Hematopoietic multipotent progenitor cell treated with erythropoietin and hydrocortisone succinate and interleukin-3 and kit ligand, for 6 days (in vitro differentiated cells): ENCODE measurements at places on chromosomes 4 and X.

DNA sequence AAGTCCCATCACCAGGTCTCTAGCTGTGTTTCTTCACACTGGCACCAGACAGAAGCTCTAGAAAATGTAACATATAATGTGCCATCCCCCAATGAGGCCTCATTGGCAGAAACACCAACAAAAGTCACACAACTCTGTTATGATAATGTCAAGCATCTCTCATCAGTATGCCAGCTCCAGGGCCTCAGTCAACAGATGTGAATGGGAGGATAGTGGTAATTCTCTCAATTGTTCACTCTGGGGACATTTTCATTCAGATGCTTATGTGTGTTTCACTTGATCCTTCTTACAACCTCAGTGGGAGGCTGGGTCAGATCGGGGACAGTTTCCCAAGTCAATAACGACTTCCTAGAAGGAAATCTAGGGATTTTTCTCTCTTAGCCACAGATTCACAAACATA, 57.5 kb upstream of the SCOC start:
- DNase-seq: no peak

DNA sequence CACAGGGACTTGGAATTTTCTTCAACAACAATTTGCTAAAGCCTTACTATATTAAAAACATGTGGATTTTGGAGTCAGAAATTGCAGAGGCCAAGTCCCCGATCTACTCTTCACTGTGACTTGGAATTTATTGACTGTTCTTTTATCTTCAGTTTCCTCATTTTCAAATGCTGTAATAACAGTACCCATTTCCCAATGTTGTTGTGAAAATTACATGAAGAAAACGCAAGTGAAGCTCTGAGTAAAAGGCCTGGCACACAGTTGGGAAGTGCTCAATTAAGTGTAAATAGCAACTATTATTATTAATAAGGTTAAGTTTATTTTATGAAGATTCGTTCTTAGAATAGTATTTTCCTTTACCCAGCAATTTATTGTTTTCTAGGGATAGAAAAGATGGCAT, 15.7 kb downstream of the STBD1 start:
- no peak for DNase-seq

DNA sequence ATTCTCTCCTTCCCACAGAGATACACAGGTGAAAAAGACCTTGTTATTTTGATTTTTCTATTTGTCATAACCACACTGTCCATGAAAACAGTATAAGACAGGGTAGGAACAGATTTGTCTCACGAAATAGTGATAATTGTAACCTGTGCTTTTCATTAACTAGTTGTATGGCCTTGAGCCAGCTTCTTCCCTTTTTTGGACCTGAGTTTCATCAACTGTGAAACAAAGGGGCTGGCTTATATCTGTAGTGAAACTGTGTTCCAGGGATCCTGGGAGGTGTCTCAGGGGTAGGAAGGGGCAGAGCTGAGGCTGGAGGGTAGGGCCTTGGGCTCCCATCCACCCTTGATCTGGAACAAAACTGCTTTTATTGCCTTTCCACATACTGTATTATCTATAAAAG, 50.9 kb downstream of the MED28 start:
- DNase-seq: no peak

DNA sequence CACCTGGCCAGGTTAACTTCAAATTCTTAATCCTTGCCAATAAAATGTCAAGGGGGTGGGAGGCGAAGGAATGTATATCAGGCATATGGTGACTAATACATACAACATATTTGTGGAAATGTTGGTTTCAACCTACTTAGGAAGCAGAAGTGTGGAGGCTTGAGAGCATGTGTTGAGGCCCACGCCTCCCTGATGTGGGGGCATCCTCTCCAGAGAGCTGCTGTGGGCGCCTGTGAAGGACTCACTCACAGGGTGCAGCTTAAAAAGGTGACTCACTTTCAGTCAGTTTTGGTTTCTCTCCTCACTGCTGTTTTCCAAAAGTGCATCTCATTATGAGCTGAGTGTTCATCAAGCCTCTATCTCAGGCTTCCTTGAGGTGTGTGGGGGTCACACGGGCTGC, 27.5 kb downstream of the LNX1 start:
- no peak for DNase-seq

GRCh38 chr4:154478128-154478527, 13.5 kb downstream of the DCHS2 start:
- no peak for DNase-seq

- DNase-seq: no peak
Observed at GRCh38 chrX:13258052-13258444, 61.8 kb downstream of the ATXN3L start.

- DNase-seq: no peak
Observed at GRCh38 chr4:147864607-147865006, 132.7 kb downstream of the ARHGAP10 start.

- DNase-seq: peak; percentile 7
Observed at GRCh38 chrX:154596290-154596929, 11.5 kb downstream of the CTAG1A start.

- DNase-seq: no peak
Observed at GRCh38 chr4:98098764-98099163, 44.5 kb downstream of the STPG2 start.

DNA sequence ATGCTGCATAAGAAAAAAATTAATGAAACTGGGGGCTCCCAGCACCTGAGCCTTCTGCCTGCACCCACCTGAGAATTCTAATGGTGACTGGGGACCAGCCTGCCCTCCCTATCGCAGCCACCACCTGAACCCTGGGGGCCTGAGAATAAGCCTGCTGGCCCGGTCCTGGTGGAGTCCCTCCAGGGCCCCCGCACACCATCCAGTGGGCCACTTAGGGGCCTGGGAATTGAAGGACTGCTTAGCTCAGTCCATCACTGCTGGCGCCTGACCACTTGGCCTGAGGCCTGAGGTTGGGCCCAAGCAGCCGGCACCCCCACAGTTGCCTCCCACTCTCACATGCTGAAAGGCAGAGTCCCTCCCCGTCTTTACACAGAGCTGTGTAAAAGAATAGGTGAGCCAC, 230.8 kb downstream of the ENOX2 start:
- DNase-seq: no peak

GRCh38 chrX:27599928-27600327, 9.8 kb downstream of the DCAF8L2 start:
- no peak for DNase-seq

GRCh38 chrX:110044346-110045249, 41.7 kb downstream of the TMEM164 start:
- DNase-seq: peak; percentile 64

DNA sequence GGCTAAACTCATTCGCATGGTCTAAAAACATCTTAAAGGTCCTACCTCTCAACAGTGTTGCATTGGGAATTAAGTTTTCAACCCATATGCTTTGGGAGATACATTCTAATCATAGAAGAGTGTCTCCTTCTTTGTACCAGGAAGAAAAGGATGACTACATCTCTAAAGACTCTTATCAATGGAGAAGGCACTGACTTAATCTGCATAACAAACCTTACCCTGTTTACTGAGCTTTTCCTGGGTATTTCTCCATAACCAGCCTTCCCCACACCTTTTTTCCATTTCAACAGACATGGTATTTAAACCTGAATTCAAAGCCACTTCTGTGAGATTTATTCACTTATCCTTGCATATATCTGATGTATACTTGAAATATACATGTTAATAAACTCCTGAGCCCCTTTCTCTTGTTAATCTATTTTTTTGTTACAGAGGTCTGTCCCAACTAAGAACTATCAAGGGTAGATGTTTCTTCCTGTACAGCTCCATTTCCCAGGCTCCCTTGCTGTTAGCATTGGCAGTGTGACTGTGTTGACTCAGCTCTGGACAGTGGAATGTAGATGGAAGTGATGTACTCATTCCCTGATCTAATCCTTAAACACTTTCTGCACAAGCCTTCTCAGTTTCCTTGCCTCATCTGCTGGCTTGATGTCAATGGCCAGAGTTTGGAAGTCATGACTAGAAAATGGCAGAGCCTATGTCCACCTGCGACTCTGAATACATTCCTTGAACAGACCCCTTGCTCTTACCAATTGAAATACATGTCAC, 148.9 kb upstream of the CPEB2 start:
- no peak for DNase-seq

GRCh38 chrX:110133735-110134370, 130.9 kb downstream of the TMEM164 start:
- no peak for DNase-seq

GRCh38 chr4:89056292-89056952, 563 bp downstream of the FAM13A start:
- no peak for DNase-seq

DNA sequence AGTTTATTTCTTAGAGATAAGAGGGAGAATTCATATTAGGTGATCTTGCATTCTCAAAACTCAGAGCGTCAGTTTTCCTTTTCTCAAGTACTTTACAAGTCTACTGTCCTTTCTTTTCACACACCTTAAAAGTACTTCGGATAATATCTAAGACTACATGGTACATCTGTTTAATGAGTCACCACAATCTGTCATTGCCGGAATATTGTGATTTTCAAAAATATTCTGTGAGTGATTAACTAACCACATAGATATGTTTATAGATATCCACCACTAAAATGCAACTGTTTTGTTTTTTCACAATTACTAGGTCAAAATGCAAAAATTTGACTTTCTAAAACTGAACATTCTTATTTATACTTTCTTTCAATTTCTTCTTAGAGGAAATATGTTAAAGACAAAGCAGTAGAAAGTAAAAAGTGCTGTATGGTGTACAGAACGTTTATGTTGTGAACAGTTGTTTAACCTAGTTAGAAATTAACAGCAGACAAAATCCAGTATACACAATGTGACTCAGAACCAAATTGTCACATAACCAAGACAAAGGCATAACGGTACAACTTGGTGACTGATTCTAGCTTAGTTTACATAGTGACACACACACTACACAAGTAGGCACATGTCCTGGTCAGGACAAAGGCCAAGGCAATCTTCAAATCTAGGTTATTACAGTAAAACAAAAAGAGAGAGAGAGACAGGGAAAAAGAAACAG, 482.9 kb downstream of the NAF1 start:
- no peak for DNase-seq

DNA sequence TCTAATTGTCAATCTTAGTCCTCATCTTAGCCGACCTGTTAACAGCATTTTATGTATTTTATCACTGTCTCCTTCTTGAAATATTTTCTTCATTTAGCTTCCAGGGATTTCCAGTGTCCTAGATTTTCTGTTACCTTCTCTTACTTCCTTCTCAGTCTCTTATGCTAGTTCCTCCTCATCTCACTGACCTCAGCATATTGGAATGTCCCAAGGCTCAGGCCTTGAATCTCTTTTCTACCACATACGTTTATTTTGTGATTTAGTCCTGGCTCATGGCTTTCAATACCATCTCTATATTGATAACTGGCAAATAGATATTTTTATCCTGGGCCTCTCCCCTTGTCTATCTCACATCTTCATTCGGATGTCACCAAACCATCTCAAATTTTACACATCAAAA, 61.1 kb downstream of the IQCM start:
- DNase-seq: no peak

DNA sequence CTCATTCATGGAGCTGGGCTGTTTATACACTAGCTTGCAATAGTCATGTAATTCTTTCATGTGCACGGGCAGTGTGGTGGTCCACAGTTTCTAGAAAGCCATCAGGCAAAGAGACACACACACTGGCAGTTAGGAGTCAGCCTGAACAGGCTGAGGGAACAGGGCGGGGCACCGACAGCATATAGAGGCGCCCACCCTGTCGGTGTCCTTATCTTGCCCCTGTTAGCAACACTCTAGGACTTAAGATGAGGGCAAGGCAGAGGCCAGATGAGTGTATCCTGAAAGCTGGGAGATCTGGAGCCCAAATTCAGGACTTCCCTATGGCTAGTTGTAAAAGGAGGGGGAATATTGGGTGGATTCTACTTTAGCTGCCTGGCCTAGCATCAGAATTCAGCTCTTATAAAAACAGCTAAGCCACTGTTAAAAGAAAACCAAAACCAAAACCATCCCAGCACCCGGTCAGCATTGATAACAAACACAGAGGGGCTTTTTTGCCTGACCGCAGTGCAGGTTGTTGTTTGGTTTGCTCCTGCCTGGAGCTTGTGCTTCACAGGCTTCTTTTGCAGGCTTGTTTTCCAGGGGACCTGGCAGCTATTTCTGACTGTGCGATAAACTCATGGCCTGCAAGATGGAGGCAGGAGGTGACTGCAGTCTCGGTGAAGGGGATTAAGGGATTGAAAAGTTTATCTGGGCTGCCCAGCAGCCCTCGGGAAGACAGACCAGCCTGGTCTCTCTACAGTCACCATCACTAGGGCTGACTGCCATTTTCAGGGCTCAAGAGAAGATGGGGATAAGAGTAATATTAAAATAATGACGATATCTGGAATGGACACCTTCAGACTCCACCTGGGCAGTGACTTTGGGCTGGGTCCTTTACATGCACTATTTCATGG, 638.9 kb downstream of the MID1IP1 start:
- peak; percentile 79 for DNase-seq

DNA sequence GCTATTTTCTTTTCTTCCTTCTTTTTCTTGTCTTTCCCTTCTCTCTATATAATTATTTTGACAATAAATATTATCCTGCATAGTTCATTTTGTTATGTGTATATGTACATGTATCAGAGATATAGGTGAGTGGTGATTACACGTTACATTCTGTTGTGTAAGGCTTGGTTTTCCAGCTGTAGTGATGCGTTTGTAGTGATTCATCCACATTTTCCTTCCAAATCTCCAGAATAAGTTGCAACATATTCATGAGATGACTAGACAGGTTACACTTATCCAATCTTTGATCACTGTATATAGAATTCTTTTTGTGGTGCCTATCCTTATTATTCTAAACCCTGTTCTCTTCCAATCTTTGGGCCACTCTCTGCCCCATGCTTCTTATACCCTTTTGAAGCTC, 540.2 kb downstream of the GBA3 start:
- no peak for DNase-seq

- DNase-seq: no peak
Observed at GRCh38 chr4:88352062-88352740, 26.5 kb upstream of the HERC6 start.
